ENCODE measurements at places on chromosomes 3 and 15.

DNA sequence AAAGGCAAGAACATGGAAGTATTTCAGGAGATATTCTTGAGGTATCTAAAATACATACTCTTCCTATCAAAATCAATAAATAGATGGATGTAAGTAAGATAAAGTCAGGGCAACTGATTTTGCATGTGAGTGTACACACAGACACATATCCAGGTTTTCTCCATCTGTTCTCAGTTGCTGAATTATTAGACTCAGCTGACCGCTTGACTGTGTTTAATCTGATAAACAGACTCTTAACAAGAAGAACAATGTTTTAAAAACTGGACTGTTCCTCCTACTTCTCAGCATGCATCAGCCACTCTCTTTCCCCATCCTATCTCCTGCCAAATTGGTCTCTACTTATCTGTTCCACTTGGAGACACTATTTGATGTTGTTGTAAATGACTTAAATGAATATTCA, 73.5 kb downstream of the GOLGA8G start:
- no peak for DNase-seq

GRCh38 chr15:79954661-79955060, 16.3 kb downstream of the BCL2A1 start:
- no peak for DNase-seq

GRCh38 chr3:189282741-189283140, 111.0 kb downstream of the TPRG1 start:
- DNase-seq: no peak

- DNase-seq: no peak
These were observed 46.4 kb downstream of the SUCLG2 start for GRCh38 chr3:67608034-67608433.

GRCh38 chr3:57986261-57986660, 22.0 kb upstream of the FLNB start:
- DNase-seq: no peak

DNA sequence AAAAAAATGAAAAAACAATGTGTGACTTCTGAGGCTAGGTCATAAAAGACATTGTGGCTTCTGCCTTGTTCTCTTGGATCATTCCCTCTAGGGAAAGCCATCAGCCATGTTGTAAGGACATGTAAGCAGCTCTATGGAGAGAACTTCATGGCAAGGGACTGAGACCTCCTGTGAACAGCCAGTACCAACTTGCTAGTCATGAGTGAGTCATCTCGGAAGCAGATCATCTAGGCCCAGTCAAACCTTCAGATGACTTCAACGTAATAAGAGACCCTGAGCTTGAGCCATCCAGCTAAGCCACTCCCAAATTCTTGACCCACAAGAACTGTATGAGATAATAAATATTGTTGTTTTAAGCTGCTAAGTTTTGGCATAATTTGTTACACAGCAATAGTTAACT, 4.9 kb downstream of the MON1A start:
- no peak for DNase-seq

GRCh38 chr15:57323806-57324589, 52.3 kb upstream of the CGNL1 start:
- peak; percentile 77 for DNase-seq

- no peak for DNase-seq
These were observed 83.6 kb upstream of the STRIT1 start for GRCh38 chr3:155377071-155377470.

DNA sequence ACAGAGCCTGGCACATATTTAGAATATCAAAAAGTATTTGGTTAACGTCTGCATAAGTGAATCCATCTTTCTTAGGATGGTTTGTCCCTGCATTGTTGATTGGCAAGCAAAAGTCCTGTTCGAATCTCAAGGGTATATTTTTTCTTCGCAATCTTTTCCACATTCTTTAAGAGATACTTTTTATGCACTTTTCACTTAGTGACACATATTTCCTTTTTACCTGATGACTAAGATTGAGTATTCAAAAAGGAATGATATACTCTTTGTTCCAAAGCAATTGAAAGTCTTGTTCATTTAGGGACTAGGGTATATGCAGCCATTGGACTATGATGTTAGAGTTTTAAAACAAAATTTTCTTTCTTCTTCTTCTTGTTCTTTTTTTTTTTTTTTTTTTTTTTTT, 349.9 kb downstream of the NLGN1 start:
- DNase-seq: no peak

- DNase-seq: no peak
These were observed 132.3 kb downstream of the FAM43A start for GRCh38 chr3:194817936-194818335.

- no peak for DNase-seq
These were observed 51.9 kb downstream of the NKIRAS1 start for GRCh38 chr3:23864931-23865330.

- DNase-seq: no peak
These were observed 21.2 kb downstream of the CRTC3 start for GRCh38 chr15:90550919-90551318.

DNA sequence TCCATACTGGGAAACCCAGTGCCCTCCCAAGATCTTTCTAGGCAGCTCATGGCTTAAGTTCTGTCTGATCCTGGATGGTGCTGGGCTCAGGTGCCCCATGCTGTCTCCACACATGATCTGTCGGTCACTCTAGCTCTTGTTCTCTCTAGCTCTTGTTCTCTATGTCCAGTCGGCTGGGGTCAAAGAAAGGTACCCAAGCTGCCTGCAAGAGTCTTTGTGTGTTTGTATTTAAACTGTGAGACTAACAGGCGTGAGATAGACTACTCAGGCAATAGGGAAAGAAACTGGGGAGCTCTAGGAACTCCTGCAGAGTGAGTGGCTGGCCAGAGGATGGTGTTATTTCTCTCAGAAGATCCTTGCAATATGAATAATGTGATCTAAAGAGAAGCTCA, 40.2 kb downstream of the GPR156 start:
- no peak for DNase-seq

DNA sequence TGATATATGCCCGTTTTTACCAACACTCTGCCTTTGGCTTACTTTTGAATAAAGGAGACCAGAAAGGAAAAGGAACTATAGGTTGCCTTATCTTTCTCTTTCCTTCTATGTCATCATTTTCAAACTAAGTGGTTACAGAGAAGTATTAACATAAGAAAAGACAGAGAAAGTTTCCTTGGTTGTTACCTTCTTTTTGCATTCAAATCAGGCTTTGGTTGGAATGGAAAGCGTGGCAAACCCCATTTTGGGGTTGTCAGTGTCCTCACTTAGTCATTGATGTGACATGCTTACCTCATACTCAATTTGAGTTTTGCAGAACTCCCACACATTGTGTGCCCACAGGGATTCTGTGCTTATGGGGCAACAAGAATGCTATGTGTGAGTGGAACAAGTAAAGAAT, 3.7 kb upstream of the THRB start:
- DNase-seq: no peak

DNA sequence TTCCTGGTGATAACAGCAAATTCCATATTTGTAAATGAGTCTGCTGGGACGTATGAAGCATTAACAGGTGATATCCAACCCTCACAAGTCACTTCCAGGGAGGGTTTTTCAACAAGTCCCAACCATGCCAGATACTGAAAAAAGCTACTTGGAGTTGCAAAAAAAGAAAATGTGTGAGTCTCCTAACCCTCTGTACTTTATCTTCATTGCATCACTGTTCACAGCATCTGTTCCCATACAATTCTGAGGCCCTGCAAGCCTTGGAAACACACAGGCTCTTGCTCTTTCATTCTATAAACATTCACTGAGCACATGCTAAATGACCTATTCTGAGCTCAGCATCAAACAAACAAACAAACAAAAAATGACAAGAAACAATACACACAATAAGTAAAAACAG, 120.8 kb downstream of the RFTN1 start:
- DNase-seq: no peak

- peak; percentile 35 for DNase-seq
These were observed 707 bp upstream of the FAM81A start for GRCh38 chr15:59437142-59437816.

DNA sequence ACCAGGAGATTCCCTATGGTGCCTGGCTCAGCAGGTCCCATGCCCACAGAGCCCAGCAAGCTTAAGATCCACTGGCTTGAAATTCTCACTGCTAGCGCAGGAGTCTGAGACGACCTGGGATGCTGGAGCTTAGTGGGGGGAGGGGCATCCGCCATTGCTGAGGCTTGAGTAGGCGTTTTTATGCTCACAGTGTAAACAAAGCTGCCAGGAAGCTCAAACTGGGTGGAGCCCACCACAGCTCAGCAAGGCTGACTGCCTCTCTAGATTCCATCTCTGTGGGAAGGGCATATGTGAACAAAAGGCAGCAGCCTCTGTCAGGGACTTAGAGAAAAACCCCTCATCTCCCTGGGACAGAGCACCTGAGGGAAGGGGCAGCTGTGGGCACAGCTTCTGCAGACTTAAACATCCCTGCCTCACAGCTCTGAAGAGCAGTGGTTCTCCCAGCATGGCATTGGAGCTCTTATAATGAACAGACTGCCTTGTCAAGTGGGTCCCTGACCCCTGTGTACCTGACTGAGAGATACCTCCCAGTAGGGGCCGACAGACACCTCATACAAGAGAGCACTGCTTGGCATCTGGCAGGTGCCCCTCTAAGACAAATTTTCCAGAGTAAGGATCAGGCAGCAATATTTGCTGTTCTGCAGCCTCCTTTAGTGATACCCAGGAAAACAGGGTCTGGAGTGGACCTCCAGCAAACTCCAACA, 231.5 kb upstream of the SETMAR start:
- peak; percentile 27 for DNase-seq

GRCh38 chr3:129006864-129007263, 5.8 kb downstream of the EFCC1 start:
- DNase-seq: no peak

GRCh38 chr3:15354485-15354884, 22.1 kb upstream of the SH3BP5 start:
- no peak for DNase-seq

GRCh38 chr3:128198313-128198712, 45.0 kb downstream of the EEFSEC start:
- no peak for DNase-seq

GRCh38 chr3:147812186-147812911, 403.2 kb downstream of the ZIC1 start:
- DNase-seq: no peak

DNA sequence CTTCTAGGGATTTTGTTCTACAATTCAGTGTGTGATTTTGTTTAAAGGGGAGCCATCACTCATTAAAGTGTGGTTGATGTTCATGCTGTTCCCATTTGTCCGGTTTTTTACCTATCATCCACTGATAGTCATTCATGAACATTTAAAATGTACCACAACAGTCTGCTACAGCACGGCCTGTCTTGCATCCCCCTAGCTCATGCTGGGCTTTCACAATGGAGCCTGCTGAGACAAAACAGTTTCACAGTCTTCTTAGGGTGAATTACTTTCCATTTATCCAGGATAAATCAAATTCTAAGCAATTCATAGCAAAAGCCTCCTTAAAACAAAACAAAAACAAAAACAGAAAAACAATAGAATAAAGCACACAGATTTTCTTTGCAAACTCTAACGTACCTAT, 627.2 kb downstream of the CADM2 start:
- no peak for DNase-seq

GRCh38 chr3:171622126-171622525, 161.9 kb upstream of the TNIK start:
- no peak for DNase-seq

DNA sequence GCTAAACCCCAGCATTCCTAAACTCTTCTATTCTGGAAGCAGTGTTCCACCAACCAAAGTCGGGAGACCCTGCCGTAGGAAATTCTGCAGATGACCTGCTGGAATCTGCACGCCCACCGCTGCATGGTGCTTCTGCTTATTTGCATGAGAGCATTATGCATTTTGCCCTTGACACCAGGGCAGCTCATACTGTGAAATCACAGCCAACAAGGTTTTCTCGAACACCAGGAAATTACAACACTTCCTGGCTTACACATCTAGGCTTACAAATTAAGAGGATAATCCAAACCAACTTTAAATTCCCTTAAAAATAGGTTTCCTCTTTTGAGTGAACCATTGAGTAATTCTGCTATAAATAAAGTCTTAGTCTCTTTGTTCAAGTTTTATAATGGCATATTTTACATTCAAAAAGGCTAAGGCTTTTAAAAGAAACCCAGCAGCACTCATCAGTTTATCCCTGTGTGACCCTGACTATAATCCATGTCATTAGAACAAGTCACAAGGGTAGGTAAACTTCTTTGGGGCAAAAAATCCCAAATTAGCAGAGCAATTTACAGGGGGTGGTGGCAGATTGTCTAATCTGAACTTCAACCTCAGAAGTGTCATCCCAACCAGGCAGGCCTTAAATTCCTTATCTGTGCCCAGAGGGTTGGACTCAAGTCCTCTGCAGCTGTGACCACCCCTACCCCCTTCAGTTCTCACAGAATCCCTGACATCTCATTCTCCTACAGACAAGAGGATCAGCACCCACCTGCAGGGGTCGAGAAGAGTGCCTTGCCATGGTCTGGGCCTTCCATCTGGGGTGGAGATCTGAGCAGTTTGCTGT, 33.5 kb upstream of the RBP1 start:
- no peak for DNase-seq

- DNase-seq: peak; percentile 46
These were observed 10.9 kb downstream of the TM2D3 start for GRCh38 chr15:101641129-101641764.

GRCh38 chr15:25250906-25251622, 187.8 kb downstream of the UBE3A start:
- DNase-seq: no peak

DNA sequence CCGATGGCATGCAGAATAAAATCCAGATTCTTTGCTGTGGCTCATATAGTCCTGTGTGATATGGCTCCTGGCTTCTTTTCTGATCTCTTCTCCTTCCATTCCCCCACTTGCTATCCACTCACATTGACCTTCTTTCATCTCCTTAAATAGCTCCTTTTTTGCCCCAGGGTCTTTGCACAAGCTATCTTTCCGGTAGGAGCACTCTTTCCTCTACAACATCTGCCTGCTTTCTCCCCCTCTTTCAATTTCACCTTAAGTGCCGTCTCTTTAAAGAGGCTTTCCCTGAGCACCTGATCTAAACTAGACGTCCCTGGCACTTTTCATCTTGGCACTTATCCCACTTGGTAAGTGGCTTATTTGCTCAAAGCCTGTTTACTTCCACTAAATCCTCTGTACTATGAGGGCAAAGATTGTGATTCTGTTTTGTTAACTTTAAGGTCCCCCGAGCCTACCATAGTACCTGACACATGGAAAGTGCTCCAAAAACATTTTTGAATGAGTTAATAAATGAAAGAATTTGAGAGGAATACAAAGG, 323.3 kb upstream of the TLE3 start:
- DNase-seq: peak; percentile 76

DNA sequence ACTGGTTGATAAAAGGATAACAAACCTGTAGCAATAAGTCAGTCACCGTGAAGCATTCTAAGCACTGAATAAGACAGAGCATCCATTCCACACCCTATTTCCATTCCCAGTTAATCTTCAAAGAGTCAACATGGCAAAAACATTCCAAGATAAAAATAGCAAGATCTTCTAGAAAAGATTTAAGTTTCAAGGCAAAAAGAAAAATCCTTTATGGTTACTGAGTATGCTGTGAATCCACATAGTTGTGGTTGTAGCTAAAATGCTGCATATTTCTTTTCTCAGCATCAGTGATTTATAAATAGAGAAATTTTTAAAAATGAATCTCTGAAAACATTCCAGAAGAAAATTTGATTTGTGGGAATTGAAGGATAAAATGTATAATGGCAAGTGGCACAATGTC, 21.1 kb downstream of the GAP43 start:
- DNase-seq: no peak

All from NCI-H510A treated with DMSO at 0.1 percent for 48 hours (cell line).